D721Med (cell line): ENCODE measurements at places on chromosomes 3 and 15.

GRCh38 chr3:11914651-11915050 is 68.0 kb upstream of the TAMM41 start:
- DNase-seq, result no peak

- no peak for DNase-seq
Measured at GRCh38 chr15:56744701-56745683, 11.7 kb upstream of the ZNF280D start.

DNA sequence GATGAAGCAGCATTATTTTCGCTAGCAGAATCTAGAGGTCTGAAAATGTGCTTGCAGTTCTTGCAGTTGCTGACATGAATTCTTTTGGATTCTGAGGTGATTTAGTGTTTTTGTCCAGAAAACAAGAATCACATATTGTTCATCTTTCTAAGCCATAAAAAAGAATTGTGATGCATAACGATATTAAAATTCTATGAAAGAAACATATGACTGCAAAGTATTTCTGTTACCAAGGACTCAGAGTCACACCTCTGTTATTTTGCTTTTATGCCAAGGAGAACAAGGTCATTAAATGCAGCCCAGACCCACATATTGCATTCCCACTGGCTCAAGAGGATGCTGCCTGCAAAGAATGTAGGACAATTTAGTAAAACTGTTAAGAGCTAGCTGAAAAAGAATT is 299.8 kb upstream of the GPR149 start:
- no peak for DNase-seq

- DNase-seq, result no peak
Measured at GRCh38 chr3:56282341-56282740, 185.9 kb downstream of the ERC2 start.

GRCh38 chr3:36214460-36214859 is 165.8 kb upstream of the STAC start:
- DNase-seq, result no peak

DNA sequence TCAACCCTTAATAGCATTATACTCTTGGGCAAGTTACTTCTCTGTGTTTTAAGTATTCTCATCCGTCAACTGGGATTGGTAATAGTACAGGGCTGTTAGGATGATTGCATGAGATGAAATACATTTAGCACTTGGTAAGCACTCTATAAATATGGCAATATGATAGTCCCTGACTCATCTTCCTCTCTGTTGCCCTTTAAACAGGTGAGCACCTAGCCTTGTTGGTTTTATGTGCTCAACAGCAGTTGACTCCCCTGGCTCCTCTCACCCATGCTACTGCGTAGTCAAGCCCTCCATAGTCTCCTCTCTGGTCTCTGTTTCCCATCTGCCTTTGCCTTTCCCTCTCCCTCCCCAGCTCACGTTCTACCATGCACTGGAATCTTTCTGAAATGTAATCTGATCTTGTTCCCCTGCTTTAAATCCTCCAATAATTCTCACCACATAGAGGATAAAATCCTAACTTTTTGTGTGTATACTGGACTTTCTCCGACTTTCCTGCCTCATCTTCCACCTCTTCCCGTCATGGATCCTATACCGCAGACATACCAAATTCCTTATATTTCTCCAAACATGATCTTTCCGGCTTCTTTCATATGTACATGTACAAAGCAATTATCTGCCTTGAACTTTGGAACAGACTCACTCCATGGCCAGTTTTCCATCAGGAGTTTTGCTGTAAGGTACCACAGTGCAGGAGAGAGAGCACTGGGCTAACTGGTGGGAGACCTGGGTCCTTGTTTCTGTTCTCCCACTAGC is 42.3 kb downstream of the FSD2 start:
- no peak for DNase-seq

DNA sequence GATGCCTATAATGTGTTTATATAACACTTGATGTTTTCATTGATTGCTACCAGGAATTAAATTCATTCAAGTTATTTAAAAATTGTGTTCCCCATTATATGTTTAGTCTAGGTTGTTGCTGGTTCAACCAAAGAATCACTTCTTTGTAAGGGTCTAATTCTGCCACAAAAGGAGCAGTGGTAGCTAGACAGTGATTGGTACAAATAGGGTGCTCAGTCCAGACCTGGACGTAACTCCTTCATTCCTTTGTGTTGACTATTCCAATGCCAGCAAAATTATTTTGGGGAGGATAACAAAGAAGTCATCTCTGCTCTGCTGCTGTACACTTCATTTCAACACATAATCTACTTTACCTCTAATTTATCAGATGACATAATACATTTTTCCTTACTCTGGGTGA is 1.2 kb downstream of the CHMP2B start:
- no peak for DNase-seq
